ENCODE measurements at places on chromosomes 7 and 10.

- DNase-seq: no peak
Measured at GRCh38 chr7:100865372-100865911, 1.7 kb upstream of the TRIP6 start.

DNA sequence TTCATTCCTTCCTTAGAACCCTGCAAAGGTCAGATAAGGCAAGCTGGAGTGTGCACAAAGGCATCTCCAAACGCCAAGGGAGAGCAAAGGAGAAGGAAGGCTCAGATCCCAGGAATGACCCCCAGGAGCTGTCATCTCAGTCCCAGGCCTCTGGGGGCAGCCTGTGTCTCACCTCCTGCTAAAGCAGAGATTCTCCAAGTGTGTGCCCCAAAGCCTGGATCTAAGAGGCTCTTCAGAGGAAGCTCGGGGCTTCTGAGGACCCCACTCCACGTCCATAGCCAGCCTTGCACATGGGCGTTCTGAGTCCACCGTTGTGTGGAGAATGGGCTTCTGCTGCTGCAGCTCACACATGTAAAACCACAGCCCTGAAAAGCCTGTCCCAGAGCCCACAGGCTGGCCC lies 5.1 kb upstream of the GRID1 start:
- no peak for DNase-seq

DNA sequence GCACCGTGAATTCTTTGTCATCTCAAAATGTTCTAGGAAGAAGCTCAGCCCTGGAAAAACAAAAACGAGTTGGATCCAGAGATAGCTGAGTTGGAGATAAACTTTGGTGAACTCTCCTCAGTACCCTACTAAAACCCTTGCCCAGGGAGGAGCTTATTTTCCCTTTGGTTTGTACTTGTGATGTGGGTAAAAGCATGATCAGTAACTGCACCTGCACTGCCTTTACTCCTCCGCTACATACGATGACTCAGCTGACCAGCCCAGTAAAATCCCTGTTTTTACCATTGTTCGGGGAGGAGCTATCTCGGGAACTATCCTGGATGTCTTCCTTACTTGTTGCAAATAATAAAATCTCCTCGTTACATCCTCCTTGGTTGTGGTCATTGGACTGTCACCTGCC lies 359.3 kb downstream of the SH2D4B start:
- no peak for DNase-seq

GRCh38 chr7:131934452-131934851 lies 378.0 kb upstream of the PODXL start:
- DNase-seq: no peak
